ENCODE measurements at places on chromosomes 4 and X. TPM values are rescaled to one million over a fixed set of nuclear protein-coding genes. Genes with fewer than 3 reads are reported as not detected.

The MAGEA1 gene
- total RNA-seq = not detected

The SMARCA5 gene
- total RNA-seq = 52.9 TPM

The TMEM187 gene
- 11.2 TPM for total RNA-seq

The ZDHHC15 gene
- total RNA-seq = 0.55 TPM

The CSN1S1 gene
- not detected for total RNA-seq

The PPP1R2C gene
- not detected for total RNA-seq

The IL21 gene
- total RNA-seq = not detected

The MAGEB2 gene
- total RNA-seq = not detected

The BCOR gene
- 35.9 TPM for total RNA-seq

The FAT1 gene
- total RNA-seq = not detected

The CCNA2 gene
- 1.1 TPM for total RNA-seq

The TMEM150C gene
- not detected for total RNA-seq

The APELA gene
- not detected for total RNA-seq

The PGAM4 gene
- total RNA-seq = not detected

The MID1 gene
- total RNA-seq = not detected

The MAGEB4 gene
- total RNA-seq = not detected

The QDPR gene
- total RNA-seq = 22.3 TPM

The SPINK2 gene
- 34.9 TPM for total RNA-seq

The ATP2B3 gene
- not detected for total RNA-seq

The PROM1 gene
- total RNA-seq = not detected

The GYG2 gene
- total RNA-seq = not detected

The SCRG1 gene
- total RNA-seq = not detected

The DNAAF6 gene
- not detected for total RNA-seq

The HSFX2 gene
- 2.1 TPM for total RNA-seq

The DCHS2 gene
- not detected for total RNA-seq

The POU4F2 gene
- not detected for total RNA-seq

The BEX1 gene
- total RNA-seq = not detected

The GAB1 gene
- total RNA-seq = 1.1 TPM

The SPANXN4 gene
- not detected for total RNA-seq

The CXXC4 gene
- not detected for total RNA-seq

The PSAPL1 gene
- not detected for total RNA-seq

The SMPX gene
- total RNA-seq = not detected

Measured in naive thymus-derived CD8-positive, alpha-beta T cell (primary cell).